ENCODE measurements at places on chromosomes 12 and 14.

GRCh38 chr12:130345292-130345691 lies 7.6 kb downstream of the PIWIL1 start:
- no peak for DNase-seq

GRCh38 chr12:6767353-6768319 lies 1.5 kb downstream of the PTMS start:
- DNase-seq = no peak

GRCh38 chr14:103526247-103526913 lies 2.6 kb upstream of the TRMT61A start:
- no peak for DNase-seq

GRCh38 chr14:21486640-21487087 lies 9.7 kb downstream of the TOX4 start:
- DNase-seq = no peak

- DNase-seq = no peak
Measured at GRCh38 chr12:19799216-19799615, 359.9 kb downstream of the AEBP2 start.

DNA sequence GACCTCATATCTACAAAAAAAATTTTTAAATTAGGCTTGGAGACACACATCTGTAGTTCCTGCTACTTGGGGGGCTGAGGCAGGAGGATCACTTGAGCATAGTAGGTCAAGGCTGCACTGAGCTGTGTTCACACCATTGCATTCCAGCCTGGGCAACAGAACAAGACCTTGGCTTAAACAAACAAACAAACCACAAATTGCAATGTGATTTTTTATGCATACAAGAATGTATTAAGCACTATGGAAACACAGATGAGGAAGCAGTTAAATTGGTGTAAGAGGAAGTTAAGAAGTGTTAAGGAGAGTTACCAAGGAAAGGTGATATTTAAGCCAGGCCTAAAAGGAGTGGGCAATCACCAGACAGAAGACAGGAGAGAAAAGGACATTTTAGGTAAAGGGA lies 83.6 kb upstream of the HECTD1 start:
- no peak for DNase-seq

GRCh38 chr12:118357257-118358007 lies 15.3 kb downstream of the TAOK3 start:
- DNase-seq = no peak

DNA sequence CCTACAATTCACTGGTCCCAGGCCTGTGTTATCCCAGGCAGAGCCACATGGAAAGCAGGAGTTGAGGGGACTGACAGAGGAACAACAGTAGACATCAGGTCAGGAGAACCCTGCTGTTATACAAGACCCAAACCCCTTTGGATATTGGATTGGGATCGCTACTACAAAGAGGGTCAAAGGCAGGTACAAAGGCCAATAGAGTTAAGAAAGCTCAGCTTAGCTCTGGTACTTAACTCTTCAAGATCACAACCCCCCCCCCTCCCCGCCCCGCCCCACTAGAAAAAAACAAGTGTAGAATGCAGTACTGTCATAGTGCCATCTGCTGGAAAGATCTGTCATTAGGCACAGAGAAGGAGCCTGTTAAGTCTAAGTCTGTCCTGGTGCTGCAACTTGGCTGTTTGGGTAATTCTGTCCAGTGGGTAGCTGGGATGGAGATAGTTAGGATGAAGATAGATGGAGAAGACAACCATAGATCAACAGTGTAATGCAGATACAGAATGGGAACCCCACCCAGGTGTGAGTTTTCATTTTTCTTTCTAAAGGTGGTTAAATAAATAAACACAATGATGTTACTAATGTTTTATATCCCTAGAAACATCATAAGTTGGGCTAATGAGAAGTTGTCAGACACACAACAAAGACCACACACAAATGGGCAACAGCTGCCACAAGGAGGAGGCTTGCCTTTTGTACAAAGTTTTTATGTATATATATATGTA lies 17.2 kb downstream of the REM2 start:
- no peak for DNase-seq

DNA sequence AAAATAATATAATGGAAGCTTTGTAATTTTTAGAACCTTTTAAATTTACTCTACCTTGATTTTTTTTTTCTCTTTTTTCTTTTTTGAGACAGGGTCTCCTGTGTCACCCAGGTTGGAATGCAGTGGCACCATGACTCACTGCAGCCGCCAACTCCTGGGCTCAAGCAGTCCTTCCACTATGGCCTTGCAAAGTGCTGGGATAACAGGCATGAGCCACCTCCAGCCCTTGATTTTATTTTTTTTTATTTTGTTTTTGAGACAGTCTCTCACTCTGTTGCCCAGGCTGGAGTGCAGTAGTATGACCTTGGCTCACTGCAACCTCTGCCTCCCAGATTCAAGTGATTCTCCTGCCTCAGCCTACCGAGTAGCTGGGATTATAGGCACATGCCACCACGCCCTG lies 65.3 kb upstream of the TRAF3 start:
- no peak for DNase-seq

GRCh38 chr12:20099395-20100183 lies 268.7 kb upstream of the PDE3A start:
- no peak for DNase-seq

GRCh38 chr14:106459971-106460730 lies 933.8 kb downstream of the TMEM121 start:
- no peak for DNase-seq

- DNase-seq = no peak
Measured at GRCh38 chr12:67539946-67540345, 108.6 kb upstream of the DYRK2 start.

GRCh38 chr12:122533856-122534255 lies 6.8 kb downstream of the KNTC1 start:
- DNase-seq = no peak

- no peak for DNase-seq
Measured at GRCh38 chr12:25155022-25155576, 39.9 kb downstream of the DNAI7 start.

- no peak for DNase-seq
Measured at GRCh38 chr12:40745386-40745785, 53.1 kb downstream of the CNTN1 start.

DNA sequence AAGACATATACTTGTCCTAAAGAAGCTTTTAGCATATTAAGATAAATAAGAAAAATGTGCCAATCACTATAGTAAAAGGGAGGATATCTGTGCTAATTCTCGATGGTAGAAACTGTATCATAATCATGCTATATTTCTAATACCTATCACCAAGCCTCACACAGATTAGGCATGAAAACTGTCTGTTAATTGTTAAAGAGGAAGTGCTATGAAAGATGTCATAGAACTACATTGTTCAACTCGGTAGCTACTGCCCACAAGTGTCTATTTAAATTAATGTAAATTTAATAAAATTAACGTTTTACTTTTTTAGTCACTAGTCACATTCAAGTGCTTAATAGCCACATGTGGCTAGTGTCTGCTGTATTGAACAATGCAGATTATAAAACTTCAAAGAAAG lies 77.5 kb upstream of the KICS2 start:
- no peak for DNase-seq

GRCh38 chr14:61516964-61517653 lies 178.2 kb upstream of the HIF1A start:
- no peak for DNase-seq

- no peak for DNase-seq
Measured at GRCh38 chr12:49880756-49881414, 22.8 kb downstream of the FAIM2 start.

DNA sequence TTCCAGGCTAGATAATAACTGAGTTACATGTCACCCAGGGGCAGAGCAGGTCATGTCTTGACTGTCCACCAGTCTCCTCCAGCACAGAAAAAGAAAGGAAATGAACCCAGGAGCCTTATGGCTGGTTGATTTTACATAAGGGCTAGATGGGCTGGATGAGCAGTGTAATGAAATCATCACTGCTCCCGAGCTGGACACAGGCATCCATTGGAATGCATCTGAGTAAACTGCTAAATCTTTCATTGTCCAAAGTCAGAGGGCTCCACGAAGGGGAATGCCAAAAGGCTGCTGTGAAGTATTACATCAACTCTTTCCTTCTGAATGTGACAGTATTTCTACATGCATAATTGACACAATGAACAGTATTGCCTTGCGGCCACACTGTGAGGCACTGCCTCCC lies 30.1 kb upstream of the TSPAN11 start:
- no peak for DNase-seq

GRCh38 chr14:58138714-58139482 lies 13.1 kb downstream of the ARMH4 start:
- no peak for DNase-seq

DNA sequence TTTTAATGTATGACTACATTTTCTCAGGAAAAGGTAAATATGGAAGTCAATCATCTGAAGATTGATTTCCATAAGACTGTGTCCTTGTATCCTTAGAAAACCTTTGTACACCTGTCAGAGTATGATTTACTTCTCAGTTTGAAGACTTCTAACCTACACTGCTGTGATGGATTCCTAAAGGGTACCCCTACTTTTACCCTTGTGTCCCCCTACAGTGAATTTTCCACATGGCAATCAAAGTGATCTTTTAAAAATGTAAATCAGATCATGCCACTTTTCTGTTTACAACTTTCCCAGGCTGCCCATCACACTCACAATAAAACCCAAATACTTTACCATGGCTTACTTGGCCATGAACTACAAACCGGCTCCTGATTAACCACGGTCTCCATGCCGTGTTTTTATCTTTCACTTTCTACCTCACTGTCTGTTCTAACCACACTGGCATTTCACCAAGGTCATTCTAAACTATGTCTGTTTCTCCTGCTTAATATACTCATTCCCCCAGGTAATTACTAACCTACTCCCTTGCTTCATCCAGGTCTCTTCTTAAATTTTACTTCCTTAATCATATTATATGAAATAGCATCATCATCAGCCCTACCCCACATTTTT lies 8.1 kb downstream of the DNAI7 start:
- no peak for DNase-seq

- no peak for DNase-seq
Measured at GRCh38 chr14:78141590-78141989, 28.6 kb upstream of the NRXN3 start.

- no peak for DNase-seq
Measured at GRCh38 chr14:93041830-93042229, 73.9 kb downstream of the ITPK1 start.
